ENCODE measurements at places on chromosomes 7 and 10.

DNA sequence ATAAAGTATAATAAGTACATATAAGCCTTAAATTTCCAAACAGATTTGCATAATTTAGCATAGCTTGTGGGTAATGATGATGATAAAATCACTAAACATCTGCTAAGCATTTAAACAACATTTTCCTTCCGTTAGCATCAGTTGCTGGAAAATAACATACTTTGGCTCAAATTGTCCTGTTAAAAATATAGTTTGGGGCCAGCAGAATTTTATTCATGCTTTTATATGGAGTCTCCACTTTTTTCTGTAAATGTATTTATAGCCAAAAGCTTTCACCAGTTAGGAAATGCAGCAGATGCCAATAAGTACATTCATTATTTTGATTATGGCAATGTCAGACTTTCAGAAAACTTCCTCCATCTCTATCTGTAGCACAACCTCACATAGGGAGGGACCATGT, 107.2 kb downstream of the CNTNAP2 start:
- no peak for DNase-seq

DNA sequence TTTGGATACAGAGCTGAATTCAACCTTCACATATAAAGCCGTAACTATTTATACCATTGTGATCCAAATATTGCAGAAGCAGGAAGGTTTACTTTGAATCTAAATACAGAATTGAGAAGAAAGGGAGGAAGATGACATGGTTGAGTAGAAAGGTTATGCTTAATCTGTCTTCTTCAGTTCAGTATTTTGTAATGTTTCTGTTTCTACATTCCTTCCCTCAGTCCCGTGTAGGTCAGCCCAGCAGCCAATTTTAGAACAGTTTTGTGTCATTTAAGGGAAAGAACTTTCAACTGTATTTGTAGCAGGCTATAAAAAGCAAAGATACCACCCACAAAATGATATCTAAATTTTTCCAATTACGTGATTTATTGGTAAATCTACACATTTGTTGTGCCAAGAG, 97.4 kb downstream of the CPED1 start:
- no peak for DNase-seq

DNA sequence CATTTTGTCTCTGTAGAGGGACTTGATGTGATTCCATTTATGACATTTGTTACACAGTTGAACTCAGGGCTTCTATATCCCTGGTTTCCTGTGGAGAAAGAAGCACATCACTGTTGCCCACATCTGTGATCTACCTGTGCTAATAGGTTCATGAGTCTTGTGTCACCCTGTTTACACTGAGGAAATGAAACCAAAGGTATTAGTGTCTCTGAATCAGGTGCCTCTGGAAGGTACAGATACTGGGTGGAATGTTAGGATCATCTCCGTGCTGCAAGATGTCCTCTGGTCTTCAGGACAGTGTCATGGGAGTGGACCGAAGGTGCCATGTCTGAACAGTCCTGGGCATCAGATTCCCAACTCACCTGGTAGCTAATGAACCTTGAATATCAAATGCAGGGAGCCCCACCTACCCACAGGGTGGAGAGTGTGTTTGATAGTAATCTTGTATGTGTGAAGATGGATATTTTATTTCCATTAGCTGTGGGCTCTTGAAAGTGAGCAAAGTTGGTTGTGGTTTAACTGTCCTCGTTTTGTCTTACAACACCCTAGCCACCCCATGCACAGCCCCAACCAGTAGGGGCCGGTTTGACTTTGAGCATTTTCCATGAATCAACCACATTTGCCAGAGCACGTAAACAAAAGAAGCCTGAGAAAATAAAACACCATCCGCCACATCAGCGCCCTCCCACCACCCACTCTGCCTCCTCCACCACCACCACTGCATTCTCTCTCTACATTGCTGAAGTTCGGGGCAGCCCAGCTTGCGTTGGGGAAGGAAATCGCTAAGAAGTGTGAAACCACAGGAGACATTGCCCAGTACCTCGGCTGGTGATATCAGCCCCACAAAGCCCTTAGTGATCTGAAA, 40.7 kb downstream of the TARP start:
- no peak for DNase-seq

GRCh38 chr7:70571961-70572360, 560.0 kb upstream of the GALNT17 start:
- DNase-seq: no peak

DNA sequence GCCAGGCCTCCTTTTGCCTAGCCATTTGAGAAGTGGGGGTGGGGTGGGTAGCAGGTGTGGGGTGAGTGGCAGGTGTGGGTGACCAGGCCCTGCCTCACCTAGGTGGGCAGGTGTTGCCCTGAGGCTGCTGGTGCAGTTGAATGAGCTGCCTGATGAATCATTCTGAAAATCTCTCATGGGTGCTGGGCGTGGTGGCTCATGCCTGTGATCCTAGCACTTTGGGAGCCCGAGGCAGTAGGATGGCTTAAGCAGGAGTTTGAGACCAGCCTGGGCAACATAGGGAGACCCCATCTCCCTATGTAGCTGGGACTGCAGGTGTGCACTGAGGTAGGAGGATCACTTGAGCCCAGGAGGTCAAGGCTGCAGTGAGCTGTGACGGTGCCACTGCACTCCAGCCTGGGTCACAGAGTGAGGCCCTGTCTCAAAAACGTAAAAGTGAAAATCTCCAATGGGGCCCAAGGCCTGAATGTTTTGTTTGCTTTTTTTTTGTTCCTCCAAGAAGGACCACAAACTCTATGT, 17.7 kb downstream of the TSPAN14 start:
- no peak for DNase-seq

- DNase-seq: no peak
Measured at GRCh38 chr10:121823993-121824463, 103.8 kb downstream of the ATE1 start.

DNA sequence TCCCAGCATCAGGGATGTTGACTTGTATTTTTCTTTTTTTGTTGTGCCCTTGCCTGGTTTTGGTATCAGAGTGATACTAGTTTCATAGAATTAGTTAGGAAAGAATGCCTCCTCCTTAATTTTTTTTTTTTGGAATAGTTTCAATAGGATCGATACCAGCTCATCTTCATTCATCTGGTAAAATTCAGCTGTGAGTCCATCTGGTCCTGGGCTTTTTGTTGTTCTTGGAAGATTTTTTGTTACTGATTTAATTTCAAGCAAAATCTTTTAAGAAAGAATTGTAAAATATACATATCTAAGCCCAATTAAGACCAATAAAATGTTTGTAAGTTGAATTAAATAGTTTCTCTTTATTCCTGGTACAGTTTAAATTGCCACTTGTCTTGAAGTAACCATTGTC, 1159.5 kb downstream of the CNTNAP2 start:
- no peak for DNase-seq

- no peak for DNase-seq
Measured at GRCh38 chr7:138477081-138477578, 17.1 kb downstream of the TRIM24 start.

- DNase-seq: no peak
Measured at GRCh38 chr10:86305521-86305920, 61.1 kb downstream of the GRID1 start.

- no peak for DNase-seq
Measured at GRCh38 chr7:22762866-22763265, 35.9 kb downstream of the IL6 start.

DNA sequence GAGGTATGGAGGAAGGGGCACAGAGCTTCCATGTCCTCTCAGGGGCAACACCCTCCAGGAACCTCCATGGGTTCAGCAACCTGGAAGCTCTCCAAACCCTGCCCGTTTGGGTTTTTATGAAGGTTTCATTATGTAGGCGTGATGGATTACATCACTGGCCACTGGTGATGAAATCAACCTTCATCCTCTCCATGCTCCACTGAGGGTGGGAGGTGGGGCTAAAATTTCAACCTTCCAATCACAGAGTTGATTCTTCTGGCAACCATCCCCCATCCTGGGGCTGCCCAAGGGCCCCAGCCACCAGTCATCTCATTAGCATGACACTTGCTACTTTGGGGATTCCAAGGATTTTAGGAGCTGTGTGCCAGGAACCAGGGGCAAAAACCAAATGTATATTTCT, 90.1 kb downstream of the TEX36 start:
- DNase-seq: no peak

- DNase-seq: no peak
Measured at GRCh38 chr7:120097020-120097419, 176.0 kb upstream of the KCND2 start.

DNA sequence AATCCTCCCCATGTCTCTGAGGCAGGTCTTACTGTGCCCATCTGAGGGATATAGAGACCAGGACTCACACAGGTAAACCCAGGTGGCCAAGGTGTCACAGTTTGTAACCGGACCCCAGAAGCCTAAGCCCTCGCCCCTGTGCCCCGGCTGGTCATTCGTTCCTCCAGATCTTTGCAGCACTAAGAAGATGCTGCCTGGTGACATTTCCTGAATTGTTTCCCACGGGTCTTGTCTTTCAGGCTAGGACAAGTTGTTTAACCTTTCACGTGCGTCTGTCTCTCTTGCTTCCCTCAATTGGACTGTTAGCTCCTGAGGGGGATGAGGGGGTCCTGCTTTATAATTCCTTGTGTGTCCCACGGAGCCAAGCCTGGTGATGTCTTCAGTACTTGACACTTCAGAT, 158.0 kb downstream of the KCNMA1 start:
- DNase-seq: no peak

GRCh38 chr7:85750454-85750949, 563.6 kb upstream of the SEMA3D start:
- no peak for DNase-seq

- no peak for DNase-seq
Measured at GRCh38 chr7:98779800-98780587, 89.8 kb downstream of the TMEM130 start.

GRCh38 chr10:111758593-111758992, 425.0 kb downstream of the GPAM start:
- DNase-seq: no peak

GRCh38 chr10:114208351-114208750, 29.2 kb downstream of the TDRD1 start:
- DNase-seq: no peak

DNA sequence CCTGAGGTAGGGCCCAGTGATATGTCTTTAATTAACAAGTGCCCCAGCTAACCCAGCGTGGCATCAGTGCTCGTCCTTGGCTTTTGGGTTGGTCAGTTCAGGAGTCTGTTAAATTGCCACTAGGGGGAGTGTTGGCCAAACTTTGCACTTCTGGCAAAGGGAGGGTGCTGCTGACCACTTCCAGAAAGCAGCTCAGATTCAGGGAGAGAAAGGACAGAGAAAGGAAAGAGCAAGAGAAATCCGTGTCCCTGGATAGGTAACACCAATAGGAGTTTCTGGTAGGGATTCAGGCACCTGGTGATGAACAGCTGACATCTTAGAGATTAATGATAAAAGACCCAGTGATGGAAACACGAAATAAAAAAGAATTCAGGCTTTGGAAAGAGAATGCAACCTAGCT, 243.1 kb upstream of the AOAH start:
- no peak for DNase-seq

GRCh38 chr10:132452651-132453469, 55.9 kb downstream of the PWWP2B start:
- DNase-seq: peak; percentile 94

GRCh38 chr7:50690541-50691011, 92.1 kb downstream of the GRB10 start:
- no peak for DNase-seq

GRCh38 chr7:106515321-106515720, 145.6 kb downstream of the CCDC71L start:
- no peak for DNase-seq

DNA sequence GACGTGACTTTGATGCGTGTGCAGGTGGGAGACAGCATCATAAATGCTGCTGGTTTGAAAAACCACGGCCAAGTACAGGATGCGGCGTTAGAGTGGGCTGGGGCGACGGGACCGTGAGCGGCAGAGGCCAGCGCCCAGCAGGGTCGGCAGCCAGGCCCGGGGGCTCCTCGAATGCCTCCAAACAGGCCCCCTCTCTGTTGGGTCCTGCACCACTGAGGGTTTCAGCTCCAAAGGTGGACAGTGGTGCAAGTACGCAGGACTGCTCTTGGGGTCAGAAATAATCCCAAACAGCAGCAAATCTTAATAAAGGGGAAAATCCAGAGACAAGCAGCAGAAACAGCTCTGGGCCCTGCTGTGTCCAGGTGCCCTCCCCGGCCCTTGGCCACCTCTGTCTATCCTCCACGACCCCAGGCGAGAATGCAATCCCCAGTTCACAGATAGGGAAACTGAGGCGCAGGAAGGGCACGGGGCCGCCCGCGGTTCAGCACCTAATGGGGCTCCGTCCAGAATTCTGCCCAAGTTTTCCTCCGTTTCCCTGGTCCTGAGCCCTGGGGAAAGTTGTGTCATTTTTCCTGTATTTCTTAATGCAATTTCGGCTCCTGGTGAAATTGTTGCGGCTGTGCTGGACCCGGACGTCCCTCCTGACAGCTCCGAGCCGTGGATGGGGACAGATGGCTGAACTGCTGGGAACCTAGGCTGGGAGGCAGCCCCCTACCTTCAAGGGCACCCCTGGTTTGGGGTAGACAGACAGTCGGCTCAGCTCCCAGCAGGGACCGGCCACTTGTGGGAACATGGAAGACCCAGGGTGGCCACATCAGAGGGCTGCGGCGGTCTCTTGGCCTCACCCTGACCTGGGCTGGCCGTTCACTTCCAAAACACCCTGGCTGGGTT, 97.4 kb downstream of the FOXL3 start:
- DNase-seq: no peak

DNA sequence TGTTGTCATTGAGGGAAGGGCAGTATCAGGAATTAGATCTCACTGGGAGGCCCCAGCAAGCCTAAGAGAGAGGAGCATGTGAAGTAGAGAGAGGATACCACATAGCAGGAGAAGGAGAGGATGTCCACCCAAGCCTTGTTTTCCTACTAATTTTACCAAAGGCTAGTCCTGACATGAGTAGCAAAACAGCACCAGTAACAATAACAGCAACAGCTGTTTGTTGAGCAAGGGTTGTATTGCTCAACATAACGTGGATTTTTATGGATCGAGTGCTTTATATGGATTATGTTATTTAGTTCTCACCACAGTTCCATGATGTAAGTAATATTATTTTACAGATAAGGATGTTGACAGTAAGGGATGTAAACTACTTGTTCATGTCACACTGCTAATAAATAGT, 135.2 kb upstream of the DLX6 start:
- no peak for DNase-seq

- peak; percentile 40 for DNase-seq
Measured at GRCh38 chr7:157010588-157011332, at the start of gene MNX1. Gene MNX1, minus strand, starts transcription at chr7:157010663. Its CDS starts 313 bp downstream, at chr7:157010350.

- DNase-seq: no peak
Measured at GRCh38 chr7:42283553-42283952, 46.5 kb upstream of the GLI3 start.

DNA sequence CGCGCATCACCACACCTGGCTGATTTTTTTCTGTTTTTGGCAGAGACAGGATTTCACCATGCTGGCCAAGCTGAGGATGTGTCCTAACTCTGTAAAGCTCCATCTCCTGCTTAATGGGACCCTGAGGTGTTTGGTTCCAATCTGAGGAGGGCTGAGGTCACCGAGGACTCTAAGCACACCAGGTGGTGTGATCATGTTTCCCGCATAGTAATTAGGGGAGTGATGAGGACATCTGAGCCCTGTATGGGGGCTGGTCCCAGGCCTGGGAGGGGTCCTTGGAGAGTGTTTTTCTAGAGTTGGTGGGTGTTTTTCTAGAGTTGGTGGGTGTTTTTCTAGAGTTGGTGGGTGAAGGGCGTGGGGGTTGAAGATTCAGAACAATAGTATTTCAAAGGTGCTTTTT, 3.0 kb upstream of the ABHD11 start:
- no peak for DNase-seq
